NCI-H2081 treated with DMSO at 0.1 percent for 48 hours (cell line): ENCODE measurements at places on chromosomes 1 and 21.

- DNase-seq, result no peak
Measured at GRCh38 chr1:204997591-204998355, 45.2 kb upstream of the CNTN2 start.

DNA sequence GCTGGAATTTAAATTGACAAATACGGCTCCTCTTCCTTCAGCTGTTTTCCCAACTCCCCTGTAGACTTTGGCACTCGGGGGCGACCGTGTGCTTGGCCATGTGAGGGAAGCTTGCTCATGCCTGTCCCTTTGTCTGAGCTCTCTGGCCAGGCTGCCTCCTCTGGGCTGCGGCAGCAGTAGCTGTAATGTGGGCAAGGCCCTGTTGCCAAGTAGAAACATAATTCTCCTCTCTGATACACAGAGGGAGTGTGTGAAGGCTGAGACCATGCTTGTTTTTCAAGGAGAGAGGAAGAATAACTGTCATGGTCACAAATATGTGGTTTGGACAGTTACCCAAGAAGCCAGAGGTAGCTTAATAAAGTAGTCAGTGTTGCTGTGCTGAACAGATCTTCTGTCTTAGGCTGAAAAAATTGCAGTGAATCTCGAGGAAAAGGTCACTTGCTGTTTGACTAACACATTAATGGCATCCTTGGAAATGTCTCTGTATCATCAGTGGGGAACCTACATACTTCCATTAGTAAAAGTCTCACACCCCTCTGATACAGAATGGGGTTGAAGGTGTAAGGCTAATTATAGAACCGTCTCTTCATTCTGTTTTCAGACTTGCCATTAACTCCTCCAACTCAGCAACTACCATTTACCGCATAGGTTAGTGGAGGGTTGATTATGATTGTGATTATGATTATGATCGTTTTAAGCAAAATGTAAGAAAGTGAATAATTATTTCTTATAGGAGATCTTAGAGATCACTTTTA lies 94.6 kb downstream of the TGFB2 start:
- DNase-seq, result no peak

- no peak for DNase-seq
Measured at GRCh38 chr21:41564871-41565274, 56.9 kb upstream of the TMPRSS2 start.

DNA sequence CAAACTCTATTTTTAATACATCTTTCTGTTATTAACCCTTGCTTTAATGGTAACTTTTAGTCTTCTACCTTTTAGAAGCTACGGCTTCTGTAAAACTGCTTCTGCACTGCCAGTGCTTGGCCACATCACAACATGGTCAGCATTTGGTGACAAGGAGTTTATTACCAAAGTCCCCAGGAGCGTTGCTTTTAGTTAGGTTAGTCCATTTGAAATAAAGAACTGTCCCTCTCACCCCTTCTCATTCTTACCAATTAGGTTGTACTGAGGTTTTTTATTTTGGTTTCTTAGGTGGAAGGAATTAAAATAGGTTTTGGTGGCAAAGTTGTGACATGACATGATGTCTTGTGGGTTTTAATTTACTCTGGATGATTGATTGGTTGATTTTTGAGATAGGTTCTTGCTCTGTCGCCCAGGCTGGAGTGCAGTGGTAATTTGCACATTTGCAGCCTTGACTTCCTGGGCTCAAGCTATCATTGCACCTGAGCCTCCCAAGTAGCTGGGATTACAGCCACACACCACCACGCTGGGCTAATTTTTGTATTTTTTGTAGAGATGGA lies 39.2 kb downstream of the SPEN start:
- DNase-seq, result no peak

- DNase-seq, result no peak
Measured at GRCh38 chr1:9766759-9767442, 56.9 kb downstream of the CLSTN1 start.

DNA sequence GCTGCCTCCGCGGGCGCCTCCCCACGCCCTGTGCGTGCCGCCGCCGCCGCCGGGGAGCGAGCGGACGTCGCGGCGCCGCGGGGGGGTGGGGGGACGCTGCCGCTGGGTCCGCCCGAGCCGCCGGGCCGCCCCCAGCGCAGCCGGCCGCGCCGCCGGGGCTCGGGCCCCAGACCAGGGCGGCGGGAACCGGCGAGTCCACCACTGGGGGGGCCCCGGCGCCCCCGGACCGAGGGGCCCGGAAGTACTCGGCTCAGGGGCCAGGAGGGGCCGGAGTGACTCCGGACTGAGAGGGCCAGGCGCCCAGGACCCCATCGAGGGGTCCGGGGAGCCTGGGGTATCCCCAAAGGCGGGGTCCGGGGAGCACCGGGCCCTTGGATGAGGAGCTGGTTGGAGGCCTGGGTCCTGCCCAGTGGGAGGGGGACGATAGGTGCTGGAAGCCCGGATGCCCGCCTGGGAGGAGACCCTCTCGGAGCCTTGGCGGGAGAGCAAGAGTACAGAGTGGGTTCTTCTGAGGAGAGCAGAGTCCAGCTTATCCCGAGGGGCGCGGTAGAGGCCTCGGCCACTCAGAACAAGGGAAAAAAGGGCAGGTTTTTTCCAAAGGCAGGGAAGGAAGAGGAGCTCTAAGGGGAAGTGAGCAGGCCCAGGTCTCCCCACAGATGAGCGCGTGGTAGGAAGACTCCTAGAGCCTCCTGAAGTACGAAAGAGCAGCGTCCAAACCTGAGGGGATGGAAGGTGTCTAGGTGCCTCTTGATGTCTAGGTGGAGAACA lies 556 bp downstream of the GMEB1 start:
- no peak for DNase-seq

DNA sequence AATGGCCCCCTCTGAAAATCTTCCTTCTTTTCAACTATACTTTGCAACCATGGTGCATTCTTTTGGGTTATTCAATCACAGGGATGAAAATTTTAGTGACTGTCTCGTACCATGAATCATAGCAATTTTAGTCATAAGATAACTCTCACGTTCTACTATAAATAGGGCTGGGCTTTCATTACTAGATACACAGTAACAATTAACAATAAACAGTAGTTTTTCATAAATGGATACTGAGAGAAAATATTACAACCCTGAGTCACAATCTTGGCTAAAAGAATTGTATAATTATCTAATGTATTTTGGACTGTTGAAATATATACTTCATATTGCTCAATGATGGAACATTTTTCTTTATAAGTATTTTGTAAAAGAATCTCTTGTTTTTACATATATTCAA lies 96.1 kb downstream of the TEX35 start:
- DNase-seq, result no peak

- DNase-seq, result no peak
Measured at GRCh38 chr1:101030881-101031280, 5.3 kb upstream of the DPH5 start.

DNA sequence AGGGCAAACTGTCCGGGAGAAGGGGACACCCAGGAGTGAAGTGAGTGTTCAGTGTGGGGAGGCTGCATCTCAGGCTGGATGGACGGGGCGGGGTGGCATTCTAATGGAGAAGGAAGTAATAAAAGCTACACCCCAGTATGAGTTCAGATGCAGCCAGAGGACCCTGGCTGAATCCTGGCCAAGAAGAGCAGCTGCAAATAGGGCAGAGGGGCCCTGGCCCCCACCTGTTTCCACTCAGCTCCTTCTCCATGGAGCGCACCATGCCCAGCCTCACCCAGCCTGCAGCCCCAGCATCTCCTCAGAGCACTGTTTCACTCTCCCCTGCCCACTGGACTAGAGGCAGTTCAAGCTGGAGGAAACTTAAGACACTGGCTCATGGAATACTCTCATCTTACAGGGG lies 46.4 kb downstream of the KCND3 start:
- no peak for DNase-seq

DNA sequence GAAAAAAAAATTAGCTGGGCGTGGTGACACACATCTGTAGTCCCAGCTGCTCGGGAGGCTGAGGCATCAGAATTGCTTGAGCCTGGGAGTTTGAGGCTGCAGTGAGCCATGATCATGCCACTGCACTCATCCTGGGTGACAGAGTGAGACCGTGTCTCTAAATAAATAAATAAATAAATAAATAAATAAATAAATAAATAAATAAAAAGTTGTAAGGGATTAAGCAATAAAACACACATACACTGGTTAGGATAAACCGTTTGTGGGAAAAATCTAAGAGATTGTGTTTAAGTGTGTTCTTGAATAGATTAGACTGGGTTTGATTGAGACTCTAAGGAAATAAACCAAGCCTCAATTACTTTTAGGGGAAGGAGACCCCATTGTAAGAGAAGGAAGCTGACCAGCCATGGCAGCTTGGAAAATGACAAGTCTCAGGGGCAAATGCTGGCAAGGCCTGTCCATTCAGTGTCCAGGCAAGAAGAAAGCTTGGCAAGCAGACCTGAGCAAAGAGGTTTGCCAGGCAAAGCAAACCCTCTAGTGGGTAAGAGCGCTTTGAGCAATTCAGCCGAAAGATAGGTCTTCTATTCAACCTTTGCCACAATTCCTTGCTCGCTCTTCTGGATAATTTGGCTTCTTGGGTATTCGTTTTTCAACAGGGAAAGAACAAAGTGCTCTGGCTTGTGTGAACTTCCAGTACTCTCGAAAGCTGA lies 106.9 kb upstream of the SERBP1 start:
- DNase-seq, result no peak

DNA sequence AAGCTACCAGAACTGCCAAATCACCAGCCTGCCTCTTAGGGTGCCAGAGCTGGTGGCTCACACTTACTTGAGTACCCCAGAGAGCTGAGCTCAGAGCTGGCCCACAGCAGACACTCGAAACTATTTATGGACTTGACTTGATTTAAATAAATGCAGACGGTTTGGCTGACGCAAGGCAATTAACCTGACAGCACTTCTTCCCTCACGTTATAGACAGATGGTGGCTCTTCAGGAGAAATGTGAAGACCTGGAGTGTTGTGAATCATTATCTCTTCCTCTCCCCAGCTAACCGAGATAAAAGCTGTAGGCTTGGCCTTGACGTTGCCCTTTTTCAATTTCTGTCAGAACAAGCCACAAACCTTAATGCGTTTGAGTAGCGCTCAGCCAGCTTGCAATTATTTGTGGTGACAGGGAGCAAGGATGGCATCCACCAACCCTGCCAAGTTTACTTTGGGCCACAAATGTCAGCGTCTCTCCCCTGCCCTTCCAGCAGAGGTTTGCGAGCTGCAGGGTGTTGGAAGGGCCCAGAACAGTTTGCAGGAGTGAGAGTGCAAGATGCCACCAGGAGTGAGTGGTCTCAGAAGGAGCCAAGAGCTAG lies 34.0 kb upstream of the BCAR3 start:
- no peak for DNase-seq

DNA sequence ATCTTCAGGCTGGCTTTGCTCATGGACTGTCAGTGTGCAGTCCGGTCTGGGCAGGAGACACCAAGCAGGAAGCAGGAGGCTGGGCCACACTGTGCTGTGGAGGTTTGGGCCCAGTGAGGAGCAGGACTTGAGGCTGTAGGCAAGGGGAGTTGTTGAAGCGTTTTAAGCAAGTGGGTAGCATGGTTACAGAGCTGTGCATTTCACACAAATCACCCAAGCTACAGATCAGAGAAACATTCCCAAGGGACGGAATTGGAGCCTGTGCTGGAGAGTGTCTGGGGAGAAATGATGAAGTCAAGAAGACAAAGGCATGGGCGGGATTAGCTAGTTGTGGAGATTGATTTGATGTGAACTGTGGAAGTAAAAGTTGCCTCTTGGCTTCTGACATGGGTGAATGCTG lies 60.9 kb downstream of the KIF21B start:
- no peak for DNase-seq

GRCh38 chr1:1554550-1554925 lies 14.1 kb upstream of the TMEM240 start:
- no peak for DNase-seq

GRCh38 chr21:26332867-26333266 lies 162.3 kb upstream of the APP start:
- DNase-seq, result no peak

DNA sequence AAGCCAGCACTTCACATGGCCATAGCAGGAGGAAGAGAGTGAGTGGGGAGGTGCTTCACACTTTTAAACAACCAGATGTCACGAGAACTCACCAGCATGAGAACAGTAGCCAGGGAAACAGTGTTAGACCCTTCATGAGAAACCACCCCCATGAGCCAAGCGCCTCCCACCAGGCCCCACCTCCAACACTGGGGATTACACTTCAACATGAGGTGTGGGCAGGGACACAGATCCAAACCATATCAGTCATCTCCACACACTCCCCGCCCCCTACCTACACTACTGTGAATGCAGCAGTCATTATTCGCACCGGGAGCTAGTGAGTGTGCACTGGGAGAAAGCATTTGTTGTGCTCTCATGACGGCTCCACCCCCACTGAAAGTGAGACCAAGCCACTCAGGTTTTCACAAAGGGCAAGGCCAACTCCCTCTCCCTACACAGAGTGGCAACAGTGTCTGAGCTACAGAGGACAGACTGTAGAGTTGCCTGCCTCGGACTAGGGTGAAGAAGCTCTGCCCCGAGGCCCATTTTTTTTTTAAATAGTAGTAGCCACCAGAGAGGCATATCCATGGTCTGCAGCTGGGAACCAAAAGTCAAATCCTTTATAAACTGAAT lies 125.6 kb downstream of the BARHL2 start:
- no peak for DNase-seq

DNA sequence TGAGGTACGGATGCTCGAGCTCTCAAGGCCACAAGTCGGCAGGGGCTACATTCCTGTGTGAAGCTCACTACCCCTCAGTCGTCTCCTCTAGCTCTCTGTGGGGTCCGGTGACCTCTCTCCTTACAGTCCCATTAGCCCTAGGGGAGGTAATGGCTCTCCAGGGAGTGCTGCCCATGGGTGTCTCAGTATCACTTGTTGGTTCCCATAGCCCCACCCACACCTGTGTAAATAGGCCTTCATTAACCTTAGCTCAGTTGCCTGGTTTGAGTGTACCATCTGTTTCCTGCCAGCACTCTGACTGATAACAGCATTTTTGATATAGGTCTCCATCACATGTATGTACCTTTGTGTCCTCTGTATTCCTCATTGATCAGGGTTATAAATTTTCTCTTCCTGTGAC lies 133.2 kb upstream of the KCNJ15 start:
- no peak for DNase-seq

DNA sequence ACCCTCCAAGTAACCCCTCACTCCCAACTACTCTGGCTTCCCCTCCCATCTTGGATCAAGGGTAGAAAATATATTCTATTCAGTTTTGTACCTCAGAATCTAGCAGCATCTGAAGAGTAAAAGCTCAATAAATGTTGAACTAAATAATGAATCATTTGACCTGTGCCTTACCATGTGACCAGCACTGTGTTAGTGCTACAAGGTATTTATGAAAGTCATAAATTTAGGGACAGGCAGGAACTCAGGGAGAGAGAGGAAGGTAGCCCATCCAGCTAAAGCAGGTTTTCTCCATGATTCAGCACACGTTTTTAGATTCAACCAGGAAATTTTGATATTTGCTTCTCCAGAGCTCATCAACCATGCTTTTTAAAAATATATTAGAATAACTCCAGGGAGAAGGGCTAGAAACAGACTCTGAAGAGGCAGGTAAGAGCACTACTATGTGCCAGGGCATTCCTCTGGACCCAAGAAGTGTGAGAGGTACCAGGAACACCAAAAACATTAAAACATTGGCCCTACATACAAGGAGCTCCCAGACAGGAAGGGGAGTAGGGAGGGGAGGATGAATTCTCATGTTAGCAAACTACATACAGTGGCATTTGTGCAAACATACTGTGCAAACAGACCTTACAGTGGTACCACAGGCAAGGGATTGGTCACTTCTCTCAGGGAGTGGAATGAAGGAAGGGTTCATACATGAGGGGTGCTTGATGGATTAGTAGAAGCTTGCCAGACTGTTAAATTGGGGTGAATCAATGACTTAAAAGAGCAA lies 64.3 kb downstream of the FYB2 start:
- DNase-seq, result no peak
